ENCODE measurements at places on chromosomes 3 and 15.

- DNase-seq, result peak; percentile 25
These were observed 258.1 kb downstream of the TBL1XR1 start for GRCh38 chr3:176939022-176939817.

DNA sequence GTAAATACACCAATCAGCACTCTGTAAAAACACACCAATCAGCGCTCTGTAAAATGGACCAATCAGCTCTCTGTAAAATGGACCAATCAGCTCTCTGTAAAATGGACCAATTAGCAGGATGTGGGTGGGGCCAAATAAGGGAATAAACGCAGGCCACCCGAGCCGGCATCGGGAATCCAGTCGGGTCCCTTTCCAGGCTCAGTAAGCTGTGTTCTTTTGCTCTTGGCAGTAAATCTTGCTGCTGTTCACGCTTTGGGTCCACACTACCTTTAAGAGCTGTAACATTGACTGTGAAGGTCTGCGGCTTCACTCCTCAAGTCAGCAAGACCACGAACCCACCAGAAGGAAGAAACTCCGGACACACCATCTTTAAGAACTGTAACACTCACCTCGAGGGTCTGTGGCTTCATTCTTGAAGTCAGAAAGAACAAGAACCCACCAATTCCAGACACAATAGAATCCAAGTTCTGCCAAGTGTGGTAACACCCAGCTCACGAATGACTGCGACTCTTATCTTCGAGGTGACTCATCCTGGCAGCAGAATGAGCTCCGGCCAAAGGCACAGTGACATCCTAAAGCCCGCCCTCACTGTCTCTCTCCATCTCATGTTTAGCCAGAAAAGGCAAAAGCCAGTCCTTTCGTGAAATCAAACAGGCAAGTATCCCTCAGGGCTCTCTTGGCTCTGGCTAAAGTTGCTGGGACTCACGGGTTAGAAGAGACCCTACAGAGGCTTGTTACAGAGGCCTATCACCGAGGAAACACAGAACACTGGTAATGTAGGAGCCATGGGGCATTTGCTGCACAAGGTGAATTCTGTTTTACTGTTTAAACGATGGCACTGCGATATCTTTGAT, 155.2 kb downstream of the FAM43A start:
- no peak for DNase-seq

DNA sequence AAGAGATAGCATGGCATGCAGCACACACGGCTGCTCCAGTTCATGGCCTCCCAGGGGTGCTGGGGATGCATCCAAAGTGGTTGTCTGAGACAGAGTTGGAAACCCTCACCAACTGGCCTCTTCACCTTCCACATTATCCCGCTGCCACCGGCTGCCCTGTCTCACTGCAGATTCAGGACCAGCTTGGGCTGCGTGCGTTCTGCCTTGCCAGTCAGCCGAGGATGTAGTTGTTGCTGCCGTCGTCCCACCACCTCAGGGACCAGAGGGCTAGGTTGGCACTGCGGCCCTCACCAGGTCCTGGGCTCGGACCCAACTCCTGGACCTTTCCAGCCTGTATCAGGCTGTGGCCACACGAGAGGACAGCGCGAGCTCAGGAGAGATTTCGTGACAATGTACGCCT, 4.8 kb downstream of the CIB1 start:
- DNase-seq, result no peak

DNA sequence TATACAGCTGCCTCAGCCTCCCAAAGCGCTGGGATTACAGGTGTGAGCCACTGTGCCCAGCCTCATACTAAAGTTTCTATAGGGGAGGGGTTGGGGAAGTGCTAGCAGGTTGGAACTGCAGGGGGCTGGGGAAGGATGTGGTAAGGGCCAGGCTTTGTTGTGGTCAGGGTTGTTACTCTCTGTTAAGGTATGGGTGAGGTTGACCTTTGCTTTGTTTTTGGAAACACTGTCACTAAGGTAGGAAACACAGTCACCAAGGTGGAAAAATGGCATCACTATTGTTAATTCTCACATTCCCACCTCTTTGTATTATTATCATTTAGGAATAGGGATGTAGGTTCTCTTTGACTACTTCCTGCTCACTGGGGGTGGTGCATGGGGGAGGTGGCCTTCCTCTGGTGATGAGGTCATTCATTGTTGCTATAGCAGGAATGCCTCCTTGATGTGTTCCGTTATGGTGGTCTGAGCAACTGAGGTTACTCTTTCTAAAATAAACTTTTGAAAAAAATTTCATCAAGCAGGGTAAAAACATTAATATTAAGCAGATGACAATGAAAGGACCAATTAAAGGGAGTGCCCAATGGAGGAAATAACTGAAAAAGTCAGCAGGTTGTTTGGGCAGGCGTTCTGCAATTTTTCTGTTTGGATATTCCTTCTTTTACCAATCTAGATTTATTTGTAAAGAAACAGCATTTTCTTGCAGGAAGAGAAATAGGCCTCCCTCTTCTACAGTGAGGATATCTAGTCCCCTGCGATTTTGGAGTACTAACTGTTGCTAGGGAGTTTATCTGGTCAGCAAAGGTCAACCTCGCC, 150.5 kb downstream of the WDR76 start:
- DNase-seq, result peak; percentile 37

GRCh38 chr3:197567904-197568681, 12.3 kb upstream of the BDH1 start:
- DNase-seq, result no peak

GRCh38 chr3:196643201-196643749, 3.8 kb downstream of the NRROS start:
- peak; percentile 54 for DNase-seq

- DNase-seq, result no peak
These were observed 612.2 kb downstream of the ZIC1 start for GRCh38 chr3:148021381-148021780.

DNA sequence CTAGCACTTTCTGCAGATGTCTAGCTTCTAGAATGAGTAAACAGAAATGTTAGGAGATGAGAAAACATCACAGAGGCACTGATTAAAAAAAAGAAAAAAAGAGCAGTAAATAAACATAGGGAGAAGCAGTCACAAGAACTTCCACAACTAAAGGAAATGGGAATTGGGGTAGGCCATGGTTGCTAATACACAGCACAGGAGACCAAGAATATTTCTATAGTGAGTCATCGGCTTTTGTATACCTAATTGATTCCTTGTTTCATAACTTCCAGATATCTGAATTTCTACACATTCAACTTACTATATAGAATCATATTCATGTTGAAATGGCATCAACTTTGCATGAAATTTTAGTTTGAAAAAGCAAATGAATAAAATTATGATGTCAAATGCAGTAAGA, 47.3 kb upstream of the TCF12 start:
- no peak for DNase-seq

- no peak for DNase-seq
These were observed 328.9 kb upstream of the TBL1XR1 start for GRCh38 chr3:177525987-177526712.

DNA sequence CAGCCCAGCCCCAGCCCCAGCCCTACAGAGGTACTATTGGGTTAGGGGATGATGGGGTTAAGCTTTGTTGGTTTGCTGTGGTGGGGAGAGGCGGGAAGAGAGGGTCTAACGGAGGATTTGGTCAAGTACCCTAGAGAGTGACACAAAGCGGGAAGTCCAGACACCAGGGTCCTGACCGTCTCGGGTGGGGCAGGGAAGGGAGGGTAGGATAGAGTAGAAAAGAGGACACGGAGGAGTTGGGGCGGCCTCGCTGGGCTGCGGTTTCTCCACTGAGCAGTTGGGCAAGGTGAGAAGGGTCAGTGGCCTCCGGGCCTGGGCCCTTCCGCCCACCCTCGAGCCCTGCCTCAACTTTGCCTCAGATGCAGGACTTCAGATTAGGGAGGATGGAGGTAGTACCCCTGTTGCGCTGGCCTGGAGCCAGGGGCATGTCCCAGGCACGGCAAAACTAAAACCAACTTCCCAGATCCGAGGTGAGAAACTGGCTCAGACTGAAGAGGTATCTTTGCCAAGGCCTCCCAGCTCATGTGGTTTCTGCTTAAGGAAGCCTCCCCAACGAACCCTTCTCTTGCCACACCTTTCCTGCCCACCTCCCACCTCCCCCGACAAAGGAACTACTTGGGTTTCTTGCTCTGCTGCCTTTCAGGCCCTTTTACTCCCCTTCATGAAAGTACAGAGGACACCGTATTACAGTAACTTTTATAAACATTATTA, 551 bp downstream of the PML start:
- DNase-seq, result peak; percentile 20

DNA sequence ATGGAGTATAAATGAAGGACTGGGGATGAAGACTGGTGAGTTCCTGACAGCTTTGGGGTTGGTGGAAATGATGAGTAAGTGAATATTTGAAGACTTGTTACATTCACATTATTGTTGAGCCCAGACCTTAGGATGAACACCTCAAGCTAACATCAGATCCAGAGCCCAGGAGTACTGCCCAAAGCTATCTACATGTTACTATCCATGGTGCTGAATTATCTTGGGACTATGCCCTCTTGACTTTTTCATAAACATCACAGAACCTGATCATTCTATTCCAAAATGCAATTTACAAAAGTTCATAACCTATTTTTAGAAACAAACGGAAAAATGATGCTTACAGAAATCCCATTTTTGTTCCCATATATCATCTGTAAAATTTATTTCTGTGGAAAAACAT, 613.3 kb downstream of the TUSC7 start:
- DNase-seq, result no peak

GRCh38 chr15:25170113-25170731, 215.4 kb downstream of the SNRPN start:
- no peak for DNase-seq

DNA sequence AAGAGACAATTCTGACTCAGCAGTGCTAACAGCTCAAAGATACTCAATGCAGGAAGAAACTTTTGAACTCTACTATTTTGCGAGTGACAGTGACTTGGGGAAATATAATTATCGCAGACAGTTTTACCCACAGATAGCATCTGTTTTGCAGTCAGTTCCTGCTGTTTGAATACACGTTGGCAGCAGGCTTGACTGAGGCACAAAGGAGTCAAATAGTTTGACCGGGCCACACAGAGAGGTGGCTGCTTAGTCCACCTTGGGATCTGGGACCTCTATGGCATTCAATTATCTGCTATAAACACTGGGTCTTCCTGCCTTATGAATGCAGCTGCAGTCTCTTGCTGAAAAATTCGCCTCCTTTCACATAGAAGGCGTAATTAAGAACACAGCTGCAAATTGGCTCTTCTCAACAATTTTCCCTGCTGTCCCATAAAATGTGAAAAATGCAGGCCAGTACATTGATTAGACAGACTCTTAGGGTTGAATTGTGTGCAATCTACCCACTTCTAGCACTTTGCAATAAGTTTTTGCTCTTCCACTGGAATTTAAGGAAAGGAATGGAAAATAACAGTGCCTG, 56.5 kb downstream of the OTOL1 start:
- no peak for DNase-seq

- DNase-seq, result no peak
These were observed 237.4 kb upstream of the LRTM1 start for GRCh38 chr3:55165278-55165677.

DNA sequence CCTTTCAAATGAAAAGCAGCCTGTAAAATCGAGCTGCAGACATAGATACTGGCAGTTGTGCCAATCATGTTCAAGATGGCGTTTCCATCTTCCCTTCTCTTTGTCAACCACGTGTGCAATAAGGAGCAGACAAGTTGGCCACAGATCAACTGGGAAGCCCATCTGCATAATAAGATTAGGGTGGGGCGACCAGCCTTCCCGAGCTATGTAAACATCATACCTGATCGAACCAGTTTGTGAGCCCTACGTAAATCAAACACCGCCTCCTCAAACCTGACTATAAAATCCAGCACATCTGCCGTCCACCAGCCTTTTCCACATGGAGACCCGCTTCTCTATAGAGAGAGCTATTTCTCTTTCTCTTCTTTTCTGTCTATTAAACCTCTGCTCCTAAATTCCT, 37.2 kb downstream of the TRIM42 start:
- DNase-seq, result no peak

GRCh38 chr3:13285007-13285567, 135.0 kb downstream of the NUP210 start:
- DNase-seq, result no peak

GRCh38 chr15:49990835-49991545, 128.0 kb downstream of the ATP8B4 start:
- DNase-seq, result no peak

GRCh38 chr3:68019876-68020275, 365.5 kb upstream of the SUCLG2 start:
- no peak for DNase-seq

- DNase-seq, result no peak
These were observed 225.8 kb upstream of the SLCO3A1 start for GRCh38 chr15:91627473-91628278.

DNA sequence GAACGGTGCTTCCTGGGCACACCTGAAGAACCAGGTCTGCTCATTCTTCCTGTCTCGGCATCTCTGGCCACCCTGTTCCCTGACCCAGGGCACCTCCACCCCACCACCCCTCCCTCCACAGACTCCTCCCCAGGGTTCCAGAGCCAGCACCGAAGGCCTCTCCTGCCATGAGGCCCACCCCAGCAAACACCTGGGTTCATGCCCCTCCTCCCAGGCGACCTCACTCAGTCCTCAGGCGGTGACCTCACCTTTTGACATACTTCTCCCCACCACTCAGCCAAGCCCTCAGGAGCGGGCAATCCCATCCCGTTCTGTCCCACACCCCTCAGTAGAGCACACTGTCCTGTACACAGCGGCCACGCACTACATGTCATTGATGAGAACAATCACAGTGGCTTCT, 72.3 kb downstream of the RPN1 start:
- no peak for DNase-seq

DNA sequence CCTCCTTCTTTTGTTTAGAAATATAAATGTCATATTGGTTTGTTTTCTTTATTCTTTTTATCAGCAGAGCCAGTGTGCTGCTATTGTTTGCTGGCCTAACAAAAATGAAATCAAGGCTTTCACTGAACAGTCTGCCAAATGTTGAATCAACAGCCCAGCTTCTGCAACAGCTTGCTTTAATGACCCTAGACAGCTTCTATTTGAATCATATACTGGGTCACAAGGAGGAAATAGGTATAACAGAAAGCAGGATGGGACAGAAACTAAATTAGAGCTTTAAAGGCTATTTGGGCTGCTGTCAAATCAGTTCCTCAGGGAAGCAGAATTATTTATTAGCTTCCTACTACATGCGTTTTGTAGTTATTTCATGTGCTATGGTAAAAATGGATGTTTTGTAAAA, 12.1 kb upstream of the DNAJC13 start:
- DNase-seq, result no peak

DNA sequence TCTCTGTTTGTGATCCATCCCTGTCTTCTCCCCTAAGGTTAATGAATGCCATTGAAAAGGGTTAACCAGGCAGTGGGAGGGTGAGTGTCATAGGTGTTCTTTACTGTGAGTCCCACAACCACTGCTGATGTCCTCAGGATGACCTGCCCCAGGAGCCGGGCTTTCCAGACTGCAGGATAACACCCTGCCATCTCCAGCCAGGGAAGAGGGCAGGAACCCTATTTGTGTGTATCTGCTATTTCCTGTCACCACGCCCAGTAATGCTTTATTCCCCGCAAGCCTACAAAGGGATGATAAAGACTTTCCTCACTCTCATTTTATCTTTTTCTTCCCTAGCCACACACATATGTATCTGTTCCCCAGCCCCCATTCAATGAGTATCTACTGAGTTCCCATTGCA, 15.6 kb upstream of the CTXND1 start:
- no peak for DNase-seq
